ENCODE measurements at places on chromosomes 7 and 10.

DNA sequence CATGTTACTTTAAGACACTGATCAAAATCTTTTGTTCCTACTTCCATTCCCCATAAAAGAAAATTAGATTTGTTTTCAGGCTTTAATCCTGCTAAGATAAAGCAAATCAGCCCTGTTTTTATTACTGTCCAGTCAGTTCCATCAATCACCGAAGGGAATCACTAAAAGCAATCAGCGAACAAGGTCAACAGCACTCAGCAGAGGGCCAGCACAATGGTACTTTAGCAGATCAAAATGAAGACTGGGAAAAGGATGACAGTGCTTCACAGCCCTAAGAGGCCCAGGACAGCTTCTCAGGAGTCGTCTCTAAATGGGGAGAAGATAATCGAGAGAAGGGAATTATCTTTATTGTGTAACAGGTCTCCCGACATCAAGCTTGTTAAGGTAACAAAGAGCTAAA, 32.7 kb downstream of the SEM1 start:
- DNase-seq = no peak

DNA sequence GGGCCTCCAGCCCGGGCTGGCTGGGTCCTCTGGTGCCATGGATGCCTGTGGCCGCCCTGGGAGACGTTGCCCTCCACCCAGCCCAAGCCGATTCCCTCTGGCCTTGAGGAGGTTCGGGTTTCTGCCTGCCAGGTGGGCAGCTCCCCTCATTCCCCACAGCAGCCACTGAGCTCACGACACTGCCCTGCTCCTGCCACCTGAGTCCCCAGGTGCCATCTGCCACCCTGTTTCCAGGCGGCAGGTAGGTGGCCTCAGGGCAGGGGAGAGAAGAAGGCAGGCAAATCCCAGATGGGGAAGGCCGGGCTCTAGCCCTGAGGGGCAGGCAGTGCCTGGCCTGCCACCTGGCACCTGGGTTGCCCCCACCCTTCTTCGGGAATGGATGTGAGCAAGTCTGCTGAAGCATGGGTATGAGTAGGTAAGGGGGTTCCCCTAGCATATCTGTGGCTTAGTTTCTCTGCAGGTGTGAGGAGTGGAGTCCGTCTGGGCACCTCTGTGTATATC, 92.2 kb upstream of the PPIF start:
- DNase-seq = no peak

DNA sequence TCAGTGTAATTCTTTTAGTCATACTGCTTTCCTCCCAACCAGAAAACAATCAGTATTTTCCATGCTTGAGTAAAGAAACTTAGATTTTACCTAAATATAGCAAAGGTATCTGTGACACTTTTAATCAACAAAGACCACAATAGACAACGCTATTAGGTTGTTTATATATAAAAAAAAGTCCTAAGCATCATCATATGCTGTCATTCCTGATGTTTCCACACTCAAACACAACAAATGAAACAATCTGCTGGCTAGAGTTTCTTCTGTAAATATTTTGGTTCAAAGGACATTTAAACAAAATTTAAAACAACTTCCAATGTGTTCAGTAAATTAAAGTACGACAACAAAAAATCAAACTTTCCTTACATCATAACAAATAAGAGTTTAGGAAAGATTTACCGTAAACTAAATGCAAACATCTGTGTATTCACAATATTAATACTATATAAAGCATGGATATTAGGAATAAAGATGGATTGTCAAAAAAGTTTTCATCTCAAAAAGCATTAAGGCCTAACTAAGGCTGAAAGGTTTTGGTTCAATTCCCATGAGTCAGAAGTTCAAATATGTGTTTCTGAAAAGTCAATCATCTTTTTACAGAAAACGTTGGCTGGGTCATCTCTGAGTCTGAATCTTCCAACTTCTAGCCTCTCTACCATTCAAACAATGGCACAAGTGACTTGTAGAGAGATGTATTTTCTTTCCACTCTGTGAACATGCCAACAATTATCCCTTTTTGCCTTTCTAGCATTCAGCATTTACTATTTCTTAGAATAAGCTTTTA, 157.1 kb downstream of the CRPPA start:
- DNase-seq = no peak

GRCh38 chr10:74799721-74800221, 26.6 kb upstream of the KAT6B start:
- no peak for DNase-seq

DNA sequence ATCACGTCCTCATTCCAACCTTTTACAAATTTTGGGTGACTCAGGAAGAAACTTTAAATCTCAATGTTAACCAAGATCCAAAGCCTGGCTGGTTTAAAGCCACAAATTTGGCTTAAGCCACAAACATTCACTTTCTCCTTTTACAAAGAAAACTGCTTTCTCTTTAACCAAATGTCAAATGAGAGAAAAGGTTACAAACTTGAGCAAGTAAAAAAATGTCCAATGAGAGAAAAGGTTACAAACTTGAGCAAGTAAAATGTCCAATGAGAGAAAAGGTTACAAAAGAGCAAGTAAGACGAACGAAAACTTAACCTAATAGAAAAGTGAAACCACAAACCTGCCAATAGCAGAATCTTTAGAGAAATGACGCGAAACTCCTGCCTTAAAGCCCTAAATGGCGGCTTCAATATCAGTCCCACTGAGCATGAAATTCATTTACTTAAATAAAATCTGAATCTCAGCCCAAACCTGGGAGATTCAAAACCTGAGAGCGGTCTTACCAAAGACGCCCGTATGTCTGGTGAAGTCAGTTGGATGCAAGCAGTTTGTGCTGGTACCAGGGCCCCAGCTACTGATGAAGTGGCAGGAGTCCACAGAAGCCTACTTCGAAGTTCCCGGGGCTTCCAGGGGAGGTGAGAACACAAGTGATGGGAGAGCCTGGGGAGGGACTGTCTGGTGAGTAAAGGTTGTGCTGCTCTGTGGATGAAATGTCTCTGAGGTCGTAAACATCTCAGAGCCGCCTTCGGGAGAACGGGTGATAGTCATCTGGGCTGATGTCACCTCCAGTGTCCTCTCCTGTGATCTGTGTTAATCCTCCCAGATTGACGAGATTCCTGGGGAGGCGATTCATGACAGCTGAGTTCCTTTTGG, 74.6 kb downstream of the PAXIP1 start:
- peak; percentile 96 for DNase-seq

DNA sequence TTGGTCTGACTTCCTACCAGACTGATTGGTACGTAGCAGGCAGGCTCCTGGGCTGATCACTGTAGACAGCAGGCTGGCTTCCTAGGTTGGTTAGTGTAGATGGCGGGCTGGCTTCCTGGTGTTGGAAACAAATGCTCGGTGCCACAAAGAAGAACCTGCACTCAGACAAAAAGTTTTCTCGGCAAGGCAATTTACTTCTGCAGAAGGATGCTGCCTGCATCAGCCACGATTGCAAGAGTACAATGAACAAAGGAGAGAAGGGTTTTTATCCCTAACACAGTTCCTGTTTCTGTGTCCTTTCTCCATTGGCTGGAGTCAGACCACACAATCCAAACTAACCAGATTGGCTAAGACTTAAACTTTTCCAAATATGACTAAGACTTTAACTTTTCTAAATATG, 123.6 kb upstream of the PPP2R2D start:
- no peak for DNase-seq

Data from muscle of arm (tissue), 14 donors.